ENCODE measurements at places on chromosomes 12 and 14. TPM values are rescaled to one million over a fixed set of nuclear protein-coding genes. Genes with fewer than 3 reads are reported as not detected.

DNA sequence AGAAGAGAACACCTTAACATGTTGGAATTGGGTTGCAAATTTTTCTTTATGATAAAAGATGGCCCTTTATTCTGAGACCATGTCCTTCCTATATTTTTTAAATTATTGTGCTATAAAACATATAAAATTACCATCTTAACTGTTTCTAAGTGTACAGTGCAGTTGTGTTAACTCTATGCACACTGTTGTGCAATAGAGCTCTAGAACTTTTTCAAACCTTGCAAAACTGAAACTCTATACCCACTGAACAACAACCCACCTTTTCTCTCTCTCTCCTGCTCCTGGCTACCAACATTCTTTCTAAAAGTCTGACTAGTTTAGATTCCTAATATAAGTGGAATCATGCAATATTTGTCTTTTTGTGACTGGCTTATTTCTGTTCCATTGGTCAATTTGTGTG is 7.8 kb upstream of the CPM start:
- DNase-seq: no peak

- peak; percentile 94 for DNase-seq
Observed at GRCh38 chr12:32365473-32366064, 33.8 kb upstream of the FGD4 start.

DNA sequence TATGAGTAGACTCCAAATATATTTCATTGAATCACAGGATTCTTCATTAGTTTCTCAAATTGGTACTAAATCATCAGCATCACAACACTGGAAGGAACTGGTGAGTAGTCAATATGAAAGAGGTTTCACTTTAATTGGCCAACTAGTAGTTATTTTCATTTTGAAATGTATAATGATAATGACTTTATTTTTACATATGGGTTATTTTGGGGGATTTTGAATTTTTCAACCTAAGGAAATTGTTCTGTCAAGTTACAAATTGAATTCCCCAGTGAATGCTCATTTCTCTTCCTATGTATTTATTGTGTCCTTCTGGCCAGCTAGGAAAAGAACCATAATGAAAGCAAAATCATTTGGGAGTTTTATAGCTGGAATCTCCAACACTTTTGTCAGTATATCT is 174.2 kb upstream of the ATP2B1 start:
- no peak for DNase-seq

- DNase-seq: peak; percentile 56
Observed at GRCh38 chr12:62260733-62261683, 804 bp downstream of the USP15 start.

Gene GZMB
- total RNA-seq: not detected

GRCh38 chr12:39807043-39807442 is 187.4 kb upstream of the ABCD2 start:
- peak; percentile 15 for DNase-seq

Gene CCDC38
- total RNA-seq: not detected

Gene TAS2R50
- total RNA-seq: 0.26 TPM

- DNase-seq: no peak
Observed at GRCh38 chr14:33810308-33810707, 140.6 kb downstream of the EGLN3 start.

Gene SDR9C7
- total RNA-seq: not detected

Gene AMHR2
- total RNA-seq: not detected

DNA sequence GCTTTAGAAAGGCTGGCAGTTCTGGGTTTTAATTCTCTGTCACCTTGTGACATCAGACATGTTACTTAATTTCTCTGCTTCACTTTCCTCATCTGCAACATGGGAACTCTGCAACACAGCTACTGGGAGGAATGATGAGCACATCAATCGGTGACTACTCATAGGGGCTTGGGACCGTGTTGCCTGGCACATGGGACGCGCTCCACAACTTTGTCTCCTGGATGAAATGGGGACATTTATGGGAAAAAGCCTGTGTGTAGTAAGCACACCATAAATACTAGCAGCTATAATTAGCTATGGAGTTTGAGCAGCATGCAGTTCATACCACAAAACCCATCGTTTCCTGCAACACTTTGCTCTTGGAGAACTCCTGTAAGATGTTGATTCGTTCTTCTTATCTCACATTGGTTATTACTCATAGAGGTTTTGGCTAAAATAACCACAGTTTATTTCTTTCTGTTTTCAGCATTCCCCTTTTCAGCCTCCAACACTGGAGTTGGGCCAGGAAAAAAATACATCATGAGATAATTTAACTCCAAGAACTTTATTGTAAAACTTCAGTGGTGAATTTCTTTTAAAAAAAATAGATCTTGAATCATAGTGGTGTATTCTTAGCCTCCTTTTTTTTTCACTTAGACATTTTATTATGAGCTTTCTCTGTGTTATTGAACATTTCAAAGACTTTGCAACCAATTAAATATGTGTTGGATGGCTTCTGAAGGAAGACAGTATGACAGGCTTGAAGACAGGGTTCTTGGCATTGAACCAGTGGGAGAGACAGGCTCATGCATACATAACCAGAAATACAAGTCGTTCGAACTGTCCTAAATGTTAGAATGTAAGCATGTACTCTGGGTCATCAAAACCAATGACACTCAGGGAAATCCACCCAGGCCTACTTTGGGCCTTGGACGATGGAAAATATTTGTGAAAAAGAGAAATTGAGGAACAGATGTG is 72.7 kb downstream of the RIN3 start:
- DNase-seq: no peak

DNA sequence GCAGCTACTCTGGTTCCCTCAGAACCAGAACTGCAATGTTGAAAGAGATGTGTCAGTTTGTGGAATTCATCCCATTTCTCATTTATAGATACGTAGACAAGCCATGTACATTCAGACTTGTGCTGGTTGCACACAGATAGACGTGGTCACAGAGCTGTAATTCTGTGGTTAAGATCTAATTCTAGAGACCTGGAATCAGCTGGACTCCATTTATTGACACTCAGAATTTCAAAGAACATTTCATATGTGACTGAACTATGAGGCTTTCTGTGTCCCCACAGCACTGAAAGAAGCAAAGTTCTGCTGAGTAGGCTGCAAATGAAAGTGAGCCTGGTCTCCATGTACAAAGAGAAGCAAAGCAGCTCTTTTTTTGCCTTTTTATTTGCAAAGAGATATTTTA is 220.2 kb upstream of the NAV3 start:
- no peak for DNase-seq

- no peak for DNase-seq
Observed at GRCh38 chr12:48773686-48774085, 15.2 kb downstream of the ADCY6 start.

DNA sequence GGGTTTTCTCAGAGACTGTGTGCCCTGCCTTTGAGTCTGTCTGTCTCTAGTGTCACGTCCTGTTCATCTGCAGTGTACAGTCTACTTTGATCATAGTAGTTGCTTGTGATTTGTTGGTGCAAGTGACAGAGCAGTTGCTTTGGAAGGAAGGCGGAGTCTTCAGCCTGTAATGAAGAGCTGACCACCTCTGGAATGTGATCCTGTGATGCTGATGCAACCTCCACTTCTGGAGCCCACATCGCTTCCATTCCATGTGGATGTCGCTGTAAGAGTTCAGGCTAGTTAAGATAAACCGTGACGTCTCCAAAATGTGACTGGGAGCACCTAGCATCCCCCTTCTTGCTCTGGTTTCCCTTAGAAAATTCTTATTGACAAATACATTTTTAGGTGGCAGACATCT is 51.8 kb downstream of the PELI2 start:
- DNase-seq: no peak

Gene FAM186B
- 0.23 TPM for total RNA-seq

GRCh38 chr14:30725763-30726162 is 103.6 kb downstream of the SCFD1 start:
- DNase-seq: no peak

- no peak for DNase-seq
Observed at GRCh38 chr12:5694759-5695409, 250.2 kb downstream of the ANO2 start.

- no peak for DNase-seq
Observed at GRCh38 chr12:70400124-70400523, 34.0 kb downstream of the KCNMB4 start.

- DNase-seq: no peak
Observed at GRCh38 chr14:65184032-65184764, 81.9 kb upstream of the MAX start.

DNA sequence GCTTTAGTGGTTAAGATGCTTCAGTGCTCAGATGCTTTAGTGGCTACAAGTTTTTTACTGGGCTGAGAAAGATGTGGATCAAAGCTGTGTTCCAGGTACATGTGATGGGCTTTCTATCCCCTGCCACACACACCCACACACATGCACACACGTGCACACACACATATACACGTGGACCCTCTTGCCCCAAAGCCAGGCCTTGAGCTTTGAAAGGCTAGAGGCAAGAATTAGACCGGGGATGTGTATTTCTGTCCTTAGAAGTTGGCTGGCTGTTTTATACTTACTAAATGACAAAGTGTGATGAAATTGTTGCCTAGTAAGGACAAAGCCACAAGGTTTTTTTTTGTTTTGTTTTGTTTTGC is 376.5 kb downstream of the C12orf75 start:
- DNase-seq: no peak

Gene RD3L
- not detected for total RNA-seq
